ENCODE measurements at places on chromosomes 2 and 18.

GRCh38 chr2:155054712-155055111 is 356.2 kb downstream of the KCNJ3 start:
- DNase-seq, result no peak

GRCh38 chr2:110897966-110898365 is 165.6 kb downstream of the ACOXL start:
- peak; percentile 71 for DNase-seq

DNA sequence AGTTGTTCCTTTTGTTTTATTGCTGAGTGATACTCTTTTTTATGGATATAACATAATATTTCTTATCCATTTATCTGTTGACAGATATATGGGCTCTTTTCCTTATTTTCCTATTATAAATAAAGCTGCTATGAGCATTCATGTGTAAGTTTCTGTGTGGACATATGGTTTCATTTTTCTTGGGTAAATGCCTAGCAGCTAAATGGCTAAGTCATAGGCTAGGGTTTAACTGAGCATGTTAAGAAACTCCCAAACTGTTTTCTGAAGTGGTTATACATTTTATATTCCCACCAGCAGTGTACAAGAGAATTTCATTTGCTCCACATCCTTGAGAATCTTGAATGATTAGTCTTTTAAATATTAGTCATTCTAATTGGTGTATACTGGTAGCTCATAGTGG is 786.6 kb upstream of the CDH2 start:
- no peak for DNase-seq

GRCh38 chr2:71143782-71144181 is 13.3 kb downstream of the MPHOSPH10 start:
- no peak for DNase-seq

DNA sequence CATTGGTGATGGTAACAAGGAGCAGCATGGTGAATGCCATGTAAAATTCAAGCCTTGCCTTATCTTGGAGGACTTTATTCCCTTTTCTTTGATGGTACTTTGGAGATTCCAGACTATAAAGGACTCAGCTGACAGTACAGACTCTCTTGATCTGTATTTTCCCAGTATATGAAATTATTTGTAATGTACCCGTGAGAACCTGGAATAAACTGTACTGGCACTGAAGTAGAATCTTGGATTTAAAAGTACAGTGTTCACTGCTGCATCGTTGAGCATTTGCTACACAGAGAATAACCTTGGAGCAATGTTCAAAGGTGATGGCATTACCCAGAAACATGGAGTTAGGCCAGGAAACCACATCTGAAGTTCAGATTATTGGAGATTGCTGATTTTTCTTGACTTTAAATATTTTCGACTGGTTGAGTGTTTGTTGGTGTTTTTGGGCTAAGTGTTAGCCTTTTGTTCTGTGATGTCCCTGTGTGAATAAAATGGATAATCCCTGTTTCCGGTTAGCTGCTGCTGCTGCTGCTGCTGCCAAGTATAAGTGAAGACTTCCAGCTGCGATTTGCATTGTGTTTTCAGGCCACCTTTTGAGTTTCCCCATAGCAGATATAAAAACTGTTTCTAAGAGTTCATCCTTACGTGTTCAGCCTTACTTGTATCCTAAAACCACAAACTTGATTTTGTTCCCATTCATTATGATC is 122.0 kb downstream of the SPTBN1 start:
- DNase-seq, result peak; percentile 66

GRCh38 chr2:70959851-70960832 is 18.3 kb upstream of the ANKRD53 start:
- no peak for DNase-seq

DNA sequence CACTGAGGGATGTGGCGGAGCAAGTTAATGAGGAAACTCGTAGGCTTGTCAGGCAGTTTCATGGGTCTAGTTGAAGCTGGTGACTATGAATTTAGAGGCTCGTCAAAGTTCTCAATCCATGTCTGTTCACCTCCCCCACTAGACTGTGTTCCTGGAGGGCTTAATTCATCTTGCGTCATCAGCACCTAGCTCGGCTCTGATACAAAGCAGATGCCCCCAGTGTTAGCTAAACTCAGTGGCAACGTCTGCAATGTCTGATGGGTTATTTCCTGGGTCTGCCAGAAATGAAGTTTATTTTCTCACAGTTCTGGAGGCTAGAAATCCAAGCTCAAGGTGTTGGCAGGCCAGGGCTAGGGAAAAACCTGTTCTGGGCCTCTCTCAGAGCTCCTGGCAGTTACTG is 140.6 kb downstream of the PID1 start:
- no peak for DNase-seq

GRCh38 chr2:64945973-64946768 is 43.0 kb upstream of the SLC1A4 start:
- DNase-seq, result no peak
